ENCODE measurements at places on chromosomes 16 and 17.

DNA sequence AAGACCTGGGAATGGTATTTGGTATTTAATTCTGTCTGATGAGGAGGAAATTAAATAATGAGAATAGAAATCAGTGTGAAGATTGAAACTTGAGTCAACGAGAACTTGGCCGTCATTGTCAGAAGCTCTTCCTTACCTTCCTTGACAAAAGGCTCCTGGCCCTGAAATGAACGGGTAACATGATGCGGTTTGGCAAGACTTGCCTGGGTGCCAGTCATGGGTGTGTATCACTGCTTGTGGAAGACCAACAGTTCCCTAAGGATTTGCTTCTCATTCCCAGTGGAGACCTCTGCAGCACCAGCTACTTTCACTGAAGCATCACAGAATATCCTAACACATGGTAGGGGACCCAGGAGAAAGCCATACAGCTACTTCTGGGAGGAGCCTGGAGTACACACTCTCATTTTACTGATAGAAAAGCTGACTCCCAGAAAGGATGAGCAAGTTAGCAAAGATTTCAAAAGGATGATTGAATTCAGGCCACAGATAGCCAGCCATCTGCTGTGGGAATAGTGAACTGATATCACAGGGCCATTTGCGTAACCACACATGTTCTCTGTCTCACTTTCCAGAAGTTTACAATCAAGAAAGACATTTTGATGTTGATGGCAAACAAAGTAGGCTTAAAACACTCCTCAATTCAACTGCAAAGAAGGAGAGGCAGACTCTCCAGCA is 258.1 kb upstream of the SALL1 start:
- peak; percentile 11 for DNase-seq

DNA sequence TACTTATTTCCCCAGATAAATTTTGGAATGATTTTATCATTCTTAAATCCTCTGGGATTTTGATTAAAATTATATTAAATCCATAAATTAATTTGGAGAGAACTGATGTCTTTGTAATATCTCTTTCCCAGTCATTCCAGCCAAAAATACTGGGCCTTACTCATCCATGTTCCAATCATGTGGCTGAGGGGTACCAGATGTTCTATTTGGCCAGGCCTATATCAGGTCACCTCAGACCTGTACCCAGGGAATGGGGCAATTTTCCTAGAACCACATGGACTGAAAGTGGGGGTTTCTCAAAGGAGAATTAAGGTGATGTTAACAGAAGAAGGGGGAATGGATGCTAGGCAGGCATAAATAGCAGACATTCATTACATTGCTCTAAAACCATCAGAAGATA is 7.5 kb downstream of the SNTB2 start:
- no peak for DNase-seq

DNA sequence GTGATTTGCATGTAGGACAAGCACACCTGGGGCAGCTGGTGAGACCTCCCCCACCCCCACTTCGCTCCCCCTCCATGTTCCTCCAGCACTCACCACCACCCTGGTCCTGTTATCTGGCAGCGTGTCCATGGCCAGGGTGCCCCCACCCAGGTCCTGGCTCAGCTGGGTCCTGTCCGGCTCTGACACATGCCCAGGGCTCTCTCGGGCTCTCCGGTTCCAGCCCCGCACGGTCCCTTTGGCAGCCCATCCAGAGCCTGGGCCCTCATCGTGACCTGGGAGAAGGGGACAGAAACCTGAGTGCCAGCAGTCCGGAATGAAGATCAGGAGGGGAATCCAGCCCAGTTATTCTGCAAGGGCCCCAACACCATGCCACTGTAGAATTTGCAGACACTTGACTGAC is 11.9 kb downstream of the PLXDC1 start:
- no peak for DNase-seq

DNA sequence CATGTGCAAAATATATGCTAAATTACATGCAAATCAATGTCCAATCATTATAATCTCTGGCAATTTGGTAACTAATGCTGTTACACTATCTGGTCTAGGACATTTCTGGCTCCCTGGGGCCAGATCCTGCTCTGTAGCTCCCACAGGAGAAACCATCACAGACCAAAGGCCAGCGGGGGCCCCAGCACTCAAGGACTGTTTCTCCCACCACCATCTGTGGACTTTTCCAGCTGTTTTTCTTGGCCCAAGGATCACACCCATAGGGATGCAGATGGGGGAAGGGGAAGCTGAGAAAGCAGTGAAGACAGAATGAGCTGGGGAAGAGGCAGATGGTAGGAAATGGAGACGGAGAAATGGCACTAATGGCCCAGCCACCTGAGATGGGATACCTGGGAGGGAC is at the start of gene HIGD1B:
Gene HIGD1B, plus strand, starts transcription at position 298 of the 400 bp plus-strand sequence. CDS start 270 bp downstream, outside the sequence.
- no peak for DNase-seq

- no peak for DNase-seq
Measured at GRCh38 chr17:51850201-51850600, 308.3 kb downstream of the CA10 start.

DNA sequence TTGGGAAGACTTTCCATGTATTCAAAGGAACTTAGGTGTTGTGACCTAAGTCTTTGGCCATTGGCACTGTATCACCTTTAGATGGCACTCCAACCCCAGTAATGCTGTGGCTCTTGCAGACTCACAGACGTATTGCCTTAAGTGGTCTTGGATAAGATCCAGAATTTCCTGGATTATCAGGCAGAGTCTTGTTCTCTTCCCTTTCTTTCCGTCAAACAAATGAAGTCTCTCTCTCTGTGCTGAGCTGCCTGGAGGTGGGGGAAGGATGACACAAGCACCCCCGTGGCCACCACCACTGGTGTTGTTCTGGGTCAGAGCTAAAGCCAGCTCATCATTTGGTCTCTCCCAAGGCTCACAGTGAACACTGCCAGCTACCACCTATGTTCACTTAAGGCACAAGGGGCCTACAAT is 789.9 kb upstream of the KIF2B start:
- DNase-seq: peak; percentile 72

DNA sequence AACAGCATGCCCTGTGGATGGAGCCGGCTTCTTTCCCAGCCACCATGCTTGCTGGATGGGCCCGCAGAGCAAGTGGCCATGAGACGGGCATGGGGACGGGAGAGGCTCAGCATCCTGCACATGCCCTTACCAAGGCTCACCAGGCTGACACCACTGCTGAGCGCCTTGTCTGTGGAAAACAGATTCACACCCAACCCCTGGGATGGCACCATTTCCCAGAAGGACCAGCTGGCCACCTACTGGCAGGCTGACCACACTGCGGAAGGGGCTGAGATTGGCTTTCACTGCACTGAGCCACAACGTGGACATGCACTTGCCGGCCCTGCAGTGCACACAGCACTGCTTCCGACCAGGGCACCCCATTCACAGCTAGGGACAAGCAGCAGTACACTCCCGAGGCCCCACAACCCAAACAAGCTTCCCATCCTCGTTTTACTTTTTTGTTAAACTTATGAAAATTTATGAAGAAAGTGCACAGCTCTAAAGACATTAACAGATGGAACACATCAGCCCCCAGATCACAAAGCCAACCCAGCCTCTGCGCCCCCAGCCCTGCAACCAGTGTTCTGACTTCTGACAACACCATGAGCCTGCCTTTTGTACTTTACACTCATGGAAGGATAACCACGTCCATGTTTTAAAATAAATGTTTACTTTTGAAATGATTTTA is 13.9 kb upstream of the KRTAP17-1 start:
- DNase-seq: peak; percentile 57

DNA sequence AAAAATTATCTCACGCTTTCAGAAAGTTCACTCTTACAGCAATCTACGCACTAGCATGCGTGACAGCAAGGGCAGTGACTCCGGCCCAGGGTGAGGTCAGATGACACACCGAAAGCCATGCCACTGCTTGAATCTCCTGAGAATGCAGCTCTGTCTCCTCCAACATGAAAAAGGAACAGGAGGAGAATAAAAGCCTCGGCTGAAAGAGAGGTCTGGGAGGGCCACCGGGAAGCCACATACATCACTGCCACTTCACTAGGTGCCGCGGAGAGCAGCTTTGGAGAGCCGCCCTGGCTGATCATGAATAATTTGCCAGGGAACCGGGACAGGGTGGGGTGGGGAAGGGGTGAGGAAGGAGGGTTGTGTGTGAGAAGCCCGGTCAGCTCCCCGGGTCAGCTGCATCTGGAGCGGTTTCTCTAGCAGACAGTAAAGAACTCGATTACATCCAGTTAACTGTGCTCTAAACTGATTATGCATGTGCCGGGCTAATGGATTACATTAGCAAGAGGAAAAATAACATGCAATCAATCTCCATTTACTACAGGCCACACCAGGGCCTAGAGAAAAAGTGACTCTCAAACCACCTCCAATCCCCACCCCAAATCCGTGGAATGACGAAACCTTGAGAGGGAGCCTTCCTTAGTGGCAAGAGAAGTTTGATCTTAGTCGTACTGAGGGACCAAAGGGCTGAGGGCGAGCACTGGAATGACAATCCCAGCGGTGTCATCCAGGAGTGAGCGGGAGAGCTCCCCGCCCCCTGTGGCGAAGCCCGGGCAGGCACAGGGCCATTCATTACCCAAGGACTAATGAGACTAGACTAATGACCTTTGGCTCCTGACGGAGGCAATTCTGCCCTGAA is 100.3 kb downstream of the ZFHX3 start:
- DNase-seq: no peak

- no peak for DNase-seq
Measured at GRCh38 chr17:9907131-9907530, 2.1 kb upstream of the RCVRN start.

GRCh38 chr16:81715358-81716196 is 63.5 kb upstream of the PLCG2 start:
- DNase-seq: no peak

Measured in HT1080 (cell line).